ENCODE measurements at places on chromosomes 3 and 15.

DNA sequence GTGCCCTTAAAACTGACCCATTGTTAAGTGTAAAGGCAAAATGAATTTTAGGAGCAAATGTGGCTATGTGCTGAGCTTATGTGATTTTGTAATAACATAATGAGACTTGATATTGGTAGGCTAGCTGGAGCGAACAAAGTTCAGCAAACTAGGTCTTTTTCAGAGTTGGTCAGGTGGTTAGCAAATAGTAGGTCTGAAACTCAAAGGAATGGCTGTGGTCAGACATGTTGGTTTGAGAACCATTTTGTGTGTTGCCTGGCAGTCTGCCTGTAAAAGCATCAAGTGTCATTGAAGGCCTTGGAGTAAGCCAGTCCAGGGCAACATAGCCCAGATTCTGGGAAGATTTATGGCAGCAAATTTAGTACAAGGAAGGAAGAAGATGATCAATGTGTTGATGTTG, 16.4 kb downstream of the FBXO22 start:
- H3K4me3 ChIP-seq: no peak overlapping the region
- H3K36me3 ChIP-seq: peaks cover 26% of the 10 kb centered on the region
- no peak for DNase-seq
- no peak overlapping the region for H3K27ac ChIP-seq
- H3K4me1 ChIP-seq: peaks cover 12% of the 10 kb centered on the region

GRCh38 chr15:67883234-67883773, 43.5 kb upstream of the RNU6-1 start:
- peaks cover 5% of the 10 kb centered on the region for H3K27me3 ChIP-seq
- peaks cover 12% of the 10 kb centered on the region for H3K4me1 ChIP-seq
- H3K27ac ChIP-seq: no peak overlapping the region
- H3K4me3 ChIP-seq: no peak overlapping the region
- H3K36me3 ChIP-seq: no peaks in the 10 kb centered on the region

- DNase-seq: no peak
- H3K36me3 ChIP-seq: no peaks in the 10 kb centered on the region
These were observed 560 bp upstream of the TTLL13 start for GRCh38 chr15:90248789-90249202.

GRCh38 chr15:100348578-100348977, 6.8 kb upstream of the ADAMTS17 start:
- no peak overlapping the region for H3K27ac ChIP-seq
- H3K36me3 ChIP-seq: no peaks in the 10 kb centered on the region
- no peak overlapping the region for H3K4me3 ChIP-seq
- DNase-seq: no peak
- H3K4me1 ChIP-seq: peaks cover 2% of the 10 kb centered on the region
- H3K27me3 ChIP-seq: peaks cover 3% of the 10 kb centered on the region

DNA sequence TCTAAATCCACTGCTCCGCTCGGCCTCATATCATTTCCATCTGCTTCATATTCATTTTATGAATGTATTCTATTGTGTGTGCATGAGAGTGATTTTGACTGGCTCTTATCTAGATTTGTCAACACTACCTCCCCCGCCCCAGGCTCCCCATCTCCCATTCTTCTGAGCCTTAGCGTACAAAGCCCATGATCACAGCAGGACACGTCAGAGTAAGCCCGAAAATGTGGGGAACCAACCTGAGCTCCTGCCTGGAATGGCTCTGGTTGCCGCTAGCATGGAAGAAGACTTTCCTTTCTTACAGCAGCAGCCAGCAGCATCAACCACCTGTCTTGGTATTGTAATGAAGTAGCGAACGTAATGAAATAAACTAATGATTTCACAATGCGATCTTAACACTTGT, 61.4 kb downstream of the GABRB3 start:
- no peak for DNase-seq
- no peaks in the 10 kb centered on the region for H3K4me1 ChIP-seq
- no peak overlapping the region for H3K4me3 ChIP-seq
- H3K36me3 ChIP-seq: no peaks in the 10 kb centered on the region

DNA sequence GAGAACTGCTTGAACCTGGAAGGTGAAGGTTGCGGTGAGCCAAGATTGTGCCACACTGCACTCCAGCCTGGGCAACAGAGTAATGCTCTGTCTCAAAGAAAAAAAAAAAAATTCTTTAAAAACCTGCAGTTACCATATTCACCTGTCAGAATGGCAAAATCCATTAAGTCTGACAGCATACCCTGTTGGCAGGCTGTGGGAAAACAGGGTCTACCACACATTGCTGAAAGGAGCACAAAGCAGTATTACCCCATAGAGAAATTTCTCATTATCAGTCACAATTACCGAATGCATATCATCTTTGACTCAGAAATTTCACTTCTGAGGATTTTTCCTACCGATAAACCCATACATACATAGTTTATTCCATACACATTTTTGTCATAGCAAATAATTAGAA, 264.1 kb upstream of the SLCO3A1 start:
- H3K27ac ChIP-seq: no peak overlapping the region
- peak; percentile 18 for DNase-seq
- H3K4me3 ChIP-seq: no peak overlapping the region
- H3K27me3 ChIP-seq: no peaks in the 10 kb centered on the region
- H3K36me3 ChIP-seq: no peaks in the 10 kb centered on the region

All from activated naive CD4-positive, alpha-beta T cell treated with anti-CD3 and anti-CD28 coated beads for 36 hours (primary cell).